ENCODE measurements at places on chromosomes 16 and 17. TPM values are rescaled to one million over a fixed set of nuclear protein-coding genes. Genes with fewer than 3 reads are reported as not detected.

GRCh38 chr16:84718-85406 lies 6.8 kb downstream of the MPG start:
- DNase-seq = peak; percentile 64

DNA sequence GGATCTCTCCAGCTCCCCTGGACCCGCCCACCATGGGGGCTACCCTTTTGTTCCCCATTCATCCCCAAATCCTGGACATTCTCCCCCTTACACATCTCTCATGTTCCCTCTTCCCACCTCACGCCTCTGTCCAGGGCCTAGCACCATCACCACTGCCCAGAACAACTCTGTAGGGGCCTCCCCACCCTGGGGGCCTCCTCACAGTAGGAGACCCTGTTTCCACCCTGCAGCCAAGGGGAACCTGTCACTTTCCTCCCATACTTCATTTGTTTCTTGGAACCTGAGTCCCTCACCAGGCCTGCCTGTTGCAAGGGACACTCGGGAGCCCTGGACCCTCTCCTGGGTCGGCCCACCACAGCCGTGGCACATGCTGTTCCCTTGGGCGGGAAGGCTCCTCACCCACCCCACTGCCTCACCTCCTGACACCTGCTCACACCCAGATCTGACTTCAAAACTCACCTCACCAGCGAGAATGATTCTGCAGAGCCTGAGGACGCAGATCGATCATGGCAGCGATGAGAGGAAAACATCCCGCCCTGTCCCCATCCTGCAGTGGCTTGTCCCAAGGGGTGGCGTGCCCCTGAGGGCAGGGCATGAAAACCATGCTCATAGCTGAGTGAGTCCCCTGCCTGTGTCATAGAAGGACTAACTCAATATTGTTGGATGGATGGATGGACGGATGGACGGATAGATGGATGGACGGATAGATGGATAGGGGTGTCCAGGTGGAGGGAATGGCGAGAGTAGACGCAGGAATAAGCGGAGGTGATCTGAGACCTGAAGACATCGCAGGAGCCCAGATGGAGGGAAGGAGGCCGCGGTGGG lies 6.8 kb upstream of the RASD1 start:
- DNase-seq = no peak

GRCh38 chr16:22386976-22387375 lies 12.6 kb upstream of the CDR2 start:
- no peak for DNase-seq

DNA sequence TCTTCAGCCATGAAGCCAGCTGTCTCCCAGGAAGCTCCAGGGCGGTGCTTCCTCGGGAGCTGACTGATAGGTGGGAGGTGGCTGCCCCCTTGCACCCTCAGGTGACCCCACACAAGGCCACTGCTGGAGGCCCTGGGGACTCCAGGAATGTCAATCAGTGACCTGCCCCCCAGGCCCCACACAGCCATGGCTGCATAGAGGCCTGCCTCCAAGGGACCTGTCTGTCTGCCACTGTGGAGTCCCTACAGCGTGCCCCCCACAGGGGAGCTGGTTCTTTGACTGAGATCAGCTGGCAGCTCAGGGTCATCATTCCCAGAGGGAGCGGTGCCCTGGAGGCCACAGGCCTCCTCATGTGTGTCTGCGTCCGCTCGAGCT lies 14.1 kb downstream of the STH start:
- DNase-seq = no peak

DNA sequence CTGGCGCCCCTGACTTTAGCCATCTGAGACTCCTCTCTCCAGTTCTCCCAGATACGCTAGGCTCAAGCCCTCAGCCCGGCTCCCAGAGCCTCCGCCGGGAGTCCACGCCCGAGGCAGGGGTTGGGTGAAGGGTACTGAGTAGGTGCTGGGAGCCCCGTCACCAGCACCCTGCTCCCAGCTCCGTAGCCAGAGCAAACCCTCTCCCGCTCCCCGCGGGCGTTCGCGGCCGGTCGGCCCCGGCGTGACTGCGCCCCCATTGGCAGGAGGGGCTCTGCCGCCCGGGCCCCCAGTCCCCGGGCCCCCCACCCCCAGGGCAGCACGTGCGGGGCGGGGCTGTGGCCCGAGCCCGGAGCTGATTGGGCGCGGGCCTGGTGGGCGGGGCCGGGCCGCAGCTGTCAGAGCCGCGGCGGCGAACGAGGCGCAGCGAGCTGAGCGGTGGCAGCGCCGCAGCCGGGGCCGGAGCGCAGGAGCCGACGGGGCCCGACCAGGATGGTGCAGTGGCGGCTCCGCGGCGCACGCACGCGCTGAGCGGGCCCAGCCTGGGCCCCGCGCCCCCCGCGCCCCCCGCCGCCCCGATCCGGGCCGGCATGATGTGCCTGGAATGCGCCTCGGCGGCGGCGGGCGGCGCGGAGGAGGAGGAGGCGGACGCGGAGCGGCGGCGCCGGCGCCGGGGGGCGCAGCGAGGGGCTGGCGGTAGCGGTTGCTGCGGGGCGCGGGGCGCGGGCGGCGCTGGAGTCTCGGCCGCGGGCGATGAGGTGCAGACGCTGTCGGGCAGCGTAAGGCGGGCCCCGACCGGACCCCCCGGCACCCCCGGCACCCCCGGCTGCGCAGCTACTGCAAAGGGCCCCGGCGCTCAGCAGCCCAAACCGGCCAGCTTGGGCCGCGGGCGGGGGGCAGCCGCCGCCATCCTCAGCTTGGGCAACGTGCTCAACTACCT lies at the start of gene SPNS2:
Gene SPNS2 (plus strand): TSS at position 421 of the 937 bp plus-strand sequence. CDS start 167 bp downstream, at position 588.
- DNase-seq = peak; percentile 70

- DNase-seq = no peak
Observed at GRCh38 chr16:4915226-4915761, 21.7 kb downstream of the PPL start.

DNA sequence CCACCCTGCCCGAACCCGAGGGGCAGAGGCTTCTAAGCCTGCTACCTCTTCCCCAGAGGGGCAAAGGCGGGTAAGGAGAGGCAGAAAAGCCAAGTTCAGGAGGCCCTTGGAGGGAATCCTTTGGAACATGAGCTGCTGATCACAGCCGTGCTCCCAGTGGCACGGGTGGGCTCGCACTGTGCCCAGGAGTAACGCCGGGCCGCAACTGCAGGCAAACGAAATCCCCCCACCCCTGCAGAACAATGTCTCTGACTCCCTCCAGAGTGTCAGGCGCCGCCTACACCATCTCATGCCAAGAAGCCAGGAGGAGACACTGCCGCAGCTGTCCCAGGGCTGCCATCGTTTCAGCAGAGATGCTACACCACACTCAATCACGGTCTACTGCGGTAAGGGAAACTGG lies 8.9 kb downstream of the P4HB start:
- no peak for DNase-seq

DNA sequence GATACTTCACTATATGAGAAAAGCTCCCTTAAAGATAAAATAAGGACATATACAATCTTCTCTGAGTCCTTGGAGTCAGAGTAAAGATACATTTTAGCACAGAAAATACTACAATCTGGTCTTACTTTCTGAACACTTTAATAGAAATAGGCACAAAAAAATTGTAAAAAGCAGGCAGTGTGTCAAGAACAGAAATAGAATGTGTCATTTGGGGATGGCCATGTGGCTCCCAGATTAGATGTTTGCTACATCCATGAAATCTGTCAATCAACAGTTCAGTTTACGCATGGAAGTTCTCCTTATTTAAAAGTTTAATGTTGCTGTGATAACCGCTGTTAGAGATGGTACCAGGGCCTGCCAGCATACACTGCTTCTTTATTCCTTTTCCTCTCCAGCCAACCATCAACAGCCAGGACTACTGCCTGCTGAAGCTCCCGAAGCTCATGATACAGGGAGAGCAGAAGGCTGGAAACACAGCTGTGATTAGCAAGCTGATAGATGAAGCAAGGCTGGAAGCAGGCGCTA lies 278.5 kb downstream of the CEP112 start:
- DNase-seq = no peak

DNA sequence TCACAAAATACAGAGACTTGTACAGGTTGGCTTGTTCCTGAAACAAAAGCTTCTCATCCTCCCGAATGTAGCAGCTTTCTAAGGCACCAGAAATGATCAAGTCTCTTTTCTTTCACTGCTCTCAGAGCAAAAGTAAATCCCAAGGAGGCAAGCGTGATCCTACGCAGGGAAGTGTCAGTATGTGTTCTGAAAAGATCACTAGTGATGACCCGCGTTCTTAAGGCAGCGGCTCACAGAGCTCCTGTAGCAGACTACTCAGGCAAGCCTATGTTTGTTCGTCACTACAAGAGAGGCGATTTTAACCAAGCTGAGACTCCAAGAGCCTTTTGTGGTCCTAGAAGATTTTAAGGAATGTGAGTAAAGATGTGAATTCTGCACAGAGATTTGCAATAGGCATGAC lies 34.5 kb downstream of the WIPI1 start:
- no peak for DNase-seq

DNA sequence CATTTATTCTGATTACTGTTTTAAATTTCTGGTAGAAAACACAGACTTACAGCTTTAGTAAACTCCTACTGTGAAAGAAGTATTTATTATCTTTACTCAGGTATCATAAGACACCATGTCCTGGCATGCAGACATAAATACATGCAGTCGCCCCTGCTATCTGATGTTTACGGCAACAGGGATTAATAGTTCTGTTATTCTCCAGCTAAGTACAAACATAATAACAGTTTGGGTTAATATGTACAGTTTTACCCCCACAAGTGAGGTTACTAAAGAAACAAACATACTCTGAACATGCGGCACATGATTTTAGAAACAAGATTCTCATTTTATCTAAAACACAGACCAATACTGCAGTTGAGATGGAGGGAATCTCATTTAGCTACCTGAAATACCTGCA lies 170.8 kb downstream of the ABCA8 start:
- DNase-seq = no peak

DNA sequence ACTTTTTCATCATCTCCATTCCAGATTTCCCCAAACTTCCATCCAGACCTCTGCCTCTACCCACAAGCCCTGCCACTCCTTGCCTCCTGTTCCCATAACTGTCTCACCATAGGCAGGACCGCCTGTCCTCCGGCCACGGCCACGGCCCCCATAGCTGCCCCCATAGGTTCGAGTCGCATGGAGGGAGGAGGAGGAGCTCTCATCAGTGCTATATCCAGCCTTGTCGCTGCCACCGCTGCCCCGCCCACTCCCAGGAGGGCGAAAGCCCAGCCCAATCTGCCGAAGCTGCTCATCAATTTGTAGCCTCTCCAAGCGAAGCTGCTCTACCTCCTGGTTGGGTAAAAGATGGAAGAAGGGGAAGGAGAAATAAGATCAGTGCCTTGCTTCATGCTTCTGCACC lies 3.4 kb upstream of the SOX15 start:
- DNase-seq = no peak

DNA sequence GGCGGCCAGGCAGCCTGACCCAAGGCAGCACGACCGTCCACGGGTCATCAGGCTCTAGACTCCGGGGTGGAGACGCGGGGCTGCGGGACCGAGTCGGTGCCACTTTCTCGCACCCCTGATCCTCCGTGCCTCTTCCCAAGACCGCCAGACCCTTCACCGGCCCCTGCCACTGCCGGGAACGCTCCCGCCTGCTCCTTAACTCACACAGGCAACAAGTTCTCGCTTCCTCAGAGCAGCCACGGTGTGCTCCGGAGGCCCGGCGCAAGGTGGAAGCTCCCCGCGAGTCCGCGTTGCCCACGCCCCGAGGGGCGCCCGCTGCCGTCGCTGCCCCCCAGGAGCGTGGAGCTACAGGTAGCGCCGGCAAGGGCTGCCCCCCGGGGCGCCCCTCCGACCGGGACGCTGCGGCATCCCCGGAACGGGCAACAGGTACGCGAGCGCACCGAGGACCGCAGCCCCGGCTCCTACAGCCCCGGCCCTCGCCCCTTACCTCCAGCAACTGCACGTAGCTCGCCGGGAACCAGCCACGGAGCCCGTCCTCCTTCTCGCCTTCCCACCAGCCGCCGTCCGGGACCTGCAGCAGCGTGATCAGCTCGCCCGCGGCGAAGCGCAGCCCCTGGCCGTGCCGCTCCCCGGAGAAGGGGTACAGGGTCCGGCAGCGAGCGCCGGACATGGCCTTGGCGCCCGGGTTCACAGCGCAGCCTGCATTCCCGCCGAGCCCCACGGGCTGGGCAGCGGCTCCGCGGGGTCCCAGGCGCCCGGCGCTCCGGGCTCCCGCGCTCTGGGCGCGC lies 491 bp downstream of the GAS7 start:
- DNase-seq = peak; percentile 68

ZG16 gene
- total RNA-seq = not detected

Data from heart left ventricle (tissue), 16 donors.